ENCODE measurements at places on chromosomes 5 and 9. TPM values are rescaled to one million over a fixed set of nuclear protein-coding genes. Genes with fewer than 3 reads are reported as not detected.

DNA sequence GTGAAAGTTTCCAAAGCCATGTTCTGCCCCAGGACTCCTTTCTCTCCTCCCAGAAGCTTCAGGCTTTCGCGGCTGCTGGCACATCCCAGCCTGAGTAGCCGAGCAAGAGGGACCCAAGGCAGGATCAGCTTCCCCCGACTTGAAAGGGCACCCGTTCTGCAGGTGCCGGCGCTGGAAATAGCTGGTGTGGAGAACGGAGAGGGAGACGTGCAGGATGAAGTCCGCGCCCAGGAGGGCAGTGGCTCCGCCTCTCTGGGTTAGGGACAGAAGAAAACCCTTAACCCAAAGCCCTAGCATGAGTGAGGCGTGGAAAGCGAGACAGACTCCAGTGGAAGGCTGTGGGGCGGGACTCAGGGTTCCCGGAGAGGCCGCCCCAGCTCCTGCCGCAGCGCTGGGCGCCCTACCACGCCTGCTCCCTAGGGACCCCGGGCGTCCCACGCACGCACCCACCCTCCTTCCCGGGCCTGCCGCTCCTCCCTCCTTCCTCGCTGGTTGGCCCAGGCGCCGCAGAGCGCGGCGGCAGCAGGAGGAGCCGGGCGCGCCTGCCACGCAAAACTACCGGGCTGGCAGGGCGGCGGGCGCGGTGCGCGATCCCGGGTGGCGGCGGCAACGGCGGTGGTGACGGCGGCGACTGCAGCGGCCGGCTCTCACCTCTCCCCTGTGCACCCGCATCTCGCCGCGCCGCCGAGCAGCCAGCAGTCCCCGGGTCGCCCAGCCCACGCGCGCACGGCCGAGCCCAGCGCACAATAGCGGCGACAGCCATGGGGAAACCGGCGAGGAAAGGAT, at the start of gene SLC1A1:
Gene SLC1A1, plus strand, starts transcription at position 550 of the 786 bp plus-strand sequence. Its CDS starts 212 bp downstream, at position 762.
- DNase-seq = peak; percentile 30

DNA sequence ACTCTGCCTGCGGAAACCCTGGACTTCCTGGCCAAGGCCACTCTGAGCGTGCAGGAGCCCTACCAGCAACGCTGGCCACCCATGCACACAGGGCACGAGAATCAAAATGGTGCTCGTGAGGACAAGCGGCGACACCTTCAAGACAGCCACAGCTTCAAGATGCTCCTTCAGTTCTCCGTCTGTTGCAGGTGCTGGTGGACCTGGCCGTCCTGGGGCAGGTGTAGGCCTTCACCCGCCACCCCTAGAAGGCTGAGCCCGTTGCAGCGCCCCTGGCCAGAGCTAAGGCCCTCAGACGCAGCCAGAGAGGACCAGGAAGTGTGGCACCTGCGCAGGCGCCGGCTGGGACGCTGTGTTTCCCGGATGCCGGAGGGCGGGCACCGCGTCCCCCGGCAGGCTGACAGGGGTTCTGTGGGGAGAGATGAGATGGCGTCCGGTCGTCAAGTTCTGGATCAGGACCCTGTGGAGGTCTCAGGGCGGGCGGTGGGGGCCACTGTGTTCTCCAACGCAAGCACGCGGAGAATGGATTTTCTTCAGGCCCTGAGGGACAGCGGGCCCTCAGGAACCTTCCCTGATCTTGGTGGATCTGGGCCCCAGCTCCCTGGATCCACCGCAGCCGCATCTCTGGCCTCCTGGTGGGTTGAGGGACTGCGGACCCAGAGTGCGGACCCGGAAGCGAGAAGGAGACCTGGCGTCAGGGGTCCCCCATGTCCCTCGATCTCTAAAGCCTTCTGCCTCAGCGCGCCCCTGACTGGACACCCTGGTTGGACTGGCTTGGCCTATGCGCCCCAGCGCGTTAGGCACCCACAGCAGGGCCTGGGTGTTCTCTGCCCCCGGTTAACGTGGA, 1770.8 kb upstream of the CDH9 start:
- no peak for DNase-seq

The HAND1 gene
- total RNA-seq = not detected

- DNase-seq = no peak
These were observed 85.1 kb downstream of the AMBP start for GRCh38 chr9:113992994-113993393.

The NPR2 gene
- total RNA-seq = 2.1 TPM

The PPP2R2B gene
- 9.9 TPM for total RNA-seq

The BTNL8 gene
- 0.71 TPM for total RNA-seq

The BRD8 gene
- 91.5 TPM for total RNA-seq

The STPG3 gene
- not detected for total RNA-seq

DNA sequence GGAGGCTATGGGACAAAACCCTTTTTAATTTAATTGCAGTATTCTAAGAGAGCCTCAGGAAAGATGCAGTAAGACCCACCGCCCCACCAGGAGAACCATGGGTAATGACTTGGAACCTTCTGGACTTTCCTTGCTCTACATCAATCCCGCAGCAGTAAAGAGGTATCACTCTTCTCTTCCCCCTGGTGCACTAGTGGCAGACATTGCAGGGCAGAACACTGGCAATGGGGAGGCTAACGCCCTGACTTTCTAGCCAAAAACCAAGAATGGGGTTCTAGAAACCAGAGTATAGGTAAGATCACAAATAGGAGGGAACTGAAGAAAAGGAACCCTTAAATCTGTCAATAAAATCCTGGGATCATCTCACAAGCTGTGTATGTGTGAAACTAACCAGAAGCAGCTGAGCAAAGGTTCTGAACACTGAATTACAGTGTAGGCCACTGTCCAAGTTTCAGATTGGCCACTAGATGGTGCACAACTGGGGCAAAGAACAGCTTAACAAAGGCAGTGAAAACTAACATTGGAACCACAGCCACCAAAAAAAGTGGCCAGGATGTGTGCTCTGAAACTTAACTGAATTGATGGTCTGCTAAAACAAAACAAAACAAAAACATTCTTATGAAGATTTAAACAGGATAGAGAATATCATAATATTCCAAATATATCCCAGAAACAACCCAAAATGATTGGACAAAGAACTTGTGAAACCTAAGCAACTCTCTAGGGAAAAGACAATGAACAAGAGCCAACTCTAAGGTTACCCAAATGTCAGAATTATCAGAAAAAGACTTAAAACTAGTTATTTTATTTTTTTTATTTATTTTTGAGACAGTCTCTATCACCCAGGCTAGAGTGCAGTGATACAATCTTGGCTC, 6.6 kb upstream of the FAM151B start:
- DNase-seq = peak; percentile 66

DNA sequence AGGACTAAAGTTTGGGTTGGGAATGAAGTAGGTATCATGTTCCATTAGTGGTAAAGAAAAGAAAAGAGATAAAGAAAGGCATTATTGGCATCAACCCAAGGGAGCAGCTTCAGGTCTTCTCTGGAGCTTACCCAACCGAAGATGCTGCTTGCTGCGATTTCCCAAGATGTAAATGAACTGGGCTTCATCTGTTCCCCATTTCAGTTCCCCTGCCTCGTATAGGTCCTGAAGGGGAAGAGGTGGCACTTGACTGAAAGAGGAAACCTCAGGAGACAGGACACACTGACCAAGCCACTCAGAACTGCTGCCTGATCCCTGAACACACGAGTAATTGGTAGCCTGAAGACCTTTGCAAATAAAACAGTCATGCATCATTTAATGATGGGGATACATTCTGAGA, 24.6 kb downstream of the ANXA6 start:
- no peak for DNase-seq

- DNase-seq = no peak
These were observed 36.6 kb downstream of the DROSHA start for GRCh38 chr5:31495336-31495735.

DNA sequence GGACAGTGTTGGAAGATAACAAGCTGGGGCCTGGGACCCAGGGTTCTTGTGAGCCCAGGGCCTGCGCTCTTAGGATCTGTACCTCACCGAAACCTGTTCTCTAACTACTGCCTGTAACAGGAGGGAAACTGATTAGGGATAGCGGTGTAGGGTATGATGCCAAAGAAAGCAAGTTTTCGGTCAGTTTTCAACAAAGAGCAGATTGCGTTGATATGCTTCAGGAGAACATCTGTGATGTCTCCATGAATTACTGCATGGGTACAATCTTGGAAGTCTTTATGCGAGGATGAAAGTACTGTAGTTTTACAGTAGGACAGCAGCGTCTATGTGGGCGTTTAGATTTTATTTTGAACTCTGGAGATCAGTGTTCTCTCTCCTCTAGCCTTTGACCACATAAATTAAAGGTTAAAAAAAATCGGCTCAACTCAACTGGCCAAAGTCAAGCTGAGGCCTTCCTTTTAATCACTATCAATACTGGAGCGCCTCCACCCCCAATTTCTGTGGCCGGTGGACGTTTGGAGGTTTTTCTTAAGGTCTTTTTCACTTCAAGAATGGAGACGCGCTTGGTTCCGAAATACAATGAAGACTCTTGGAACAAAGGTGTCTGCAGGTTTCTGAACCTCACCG, 3.0 kb downstream of the NFIL3 start:
- DNase-seq = no peak

All from A172 (cell line).